NCI-H524 treated with DMSO at 0.1 percent for 48 hours (cell line): ENCODE measurements at places on chromosomes 16 and 17.

- no peak for DNase-seq
Observed at GRCh38 chr16:57781741-57782606, 20.3 kb downstream of the KIFC3 start.

- DNase-seq = no peak
Observed at GRCh38 chr16:81861915-81862314, 82.8 kb downstream of the PLCG2 start.

- DNase-seq = no peak
Observed at GRCh38 chr16:10188236-10188635, 6.0 kb upstream of the GRIN2A start.

- DNase-seq = no peak
Observed at GRCh38 chr16:49458656-49459445, 85.2 kb downstream of the C16orf78 start.

- DNase-seq = peak; percentile 53
Observed at GRCh38 chr16:11609474-11610120, 22.9 kb upstream of the LITAF start.

DNA sequence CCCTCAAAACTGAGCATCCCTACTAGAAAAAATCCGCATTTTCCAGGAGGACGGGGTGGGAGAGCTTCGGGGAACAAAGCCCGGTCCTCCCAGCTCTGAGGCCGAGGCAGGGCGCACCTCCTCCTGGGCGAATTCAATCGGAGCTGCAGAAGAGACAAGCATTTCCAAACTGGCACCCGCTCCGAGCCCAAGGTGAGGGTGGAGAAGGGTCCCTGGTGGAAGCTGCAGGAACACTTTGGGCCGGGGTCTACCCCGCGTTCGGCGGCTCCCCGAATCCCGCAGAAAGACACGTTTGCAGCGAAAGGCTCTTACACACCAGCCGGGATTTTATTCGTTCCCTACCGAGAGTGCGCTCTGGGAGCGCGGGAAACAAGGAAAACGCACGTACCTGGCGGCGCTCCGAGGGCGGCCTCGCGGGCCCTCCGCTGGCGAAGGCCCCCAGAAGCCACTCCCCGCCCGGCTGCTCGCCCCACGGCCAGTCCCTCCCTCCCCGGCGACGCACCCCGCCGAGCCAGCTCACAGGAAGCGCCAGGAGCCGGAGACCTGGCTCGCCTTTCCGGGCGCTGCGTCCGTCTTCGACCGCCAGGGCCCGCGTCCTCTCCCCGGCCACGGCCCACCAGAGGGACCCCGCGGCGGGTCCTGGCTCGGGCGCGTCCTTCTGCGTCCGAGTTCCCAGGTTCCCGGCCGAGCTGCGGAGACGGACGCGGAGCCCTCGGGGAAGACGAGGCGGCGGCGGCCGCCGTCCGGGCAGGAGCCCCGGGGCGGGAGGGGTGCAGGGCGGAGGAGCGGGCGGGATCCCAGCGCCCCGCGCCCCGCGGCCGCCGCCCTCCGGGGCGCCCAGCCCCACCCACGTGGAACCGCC lies 49.8 kb upstream of the BAHCC1 start:
- peak; percentile 40 for DNase-seq

GRCh38 chr16:66578651-66579531 lies at the start of gene CMTM2:
Gene CMTM2, plus strand, starts transcription at chr16:66579463. Its CDS starts 145 bp downstream, at chr16:66579608.
- DNase-seq = no peak

DNA sequence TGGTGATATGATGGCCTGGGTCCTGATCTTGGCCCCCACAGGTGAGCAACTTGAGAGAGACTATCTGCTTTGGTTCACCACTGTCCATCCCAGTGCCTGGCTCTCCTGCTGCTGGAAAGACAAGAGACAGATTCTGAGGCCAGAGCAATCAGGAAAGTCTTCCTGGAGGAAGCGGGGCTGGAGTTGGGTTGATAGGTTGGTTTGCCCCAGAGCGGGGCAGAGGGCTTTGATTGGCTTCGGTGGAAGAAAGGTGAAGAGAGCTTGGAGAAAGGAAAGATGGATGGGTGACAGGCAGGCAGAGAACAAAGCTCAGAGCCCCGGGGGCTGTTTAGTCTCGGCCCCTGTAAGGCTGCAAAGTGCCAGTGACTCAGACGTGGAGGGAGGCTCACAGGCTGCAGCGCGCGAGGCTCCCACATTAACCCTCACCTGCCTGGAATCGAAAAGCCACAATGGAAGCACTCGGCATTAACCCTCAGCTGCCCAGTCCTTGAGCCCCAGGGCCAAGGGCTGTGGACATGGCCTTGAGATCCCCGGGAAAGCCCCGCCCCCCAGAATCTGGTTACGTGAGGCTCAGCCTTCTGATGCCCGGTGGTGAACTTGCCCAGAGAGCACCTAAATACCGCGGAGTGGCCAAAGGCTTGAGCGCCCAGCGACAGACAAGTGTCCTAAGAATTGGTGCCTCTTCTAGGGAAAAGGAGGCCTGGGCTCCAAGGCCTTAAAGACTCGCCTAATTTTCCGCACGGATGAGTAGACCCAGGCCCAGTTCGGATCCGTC lies 996 bp upstream of the CPNE2 start:
- DNase-seq = no peak

GRCh38 chr17:50266384-50267073 lies 7.7 kb upstream of the TMEM92 start:
- DNase-seq = no peak

DNA sequence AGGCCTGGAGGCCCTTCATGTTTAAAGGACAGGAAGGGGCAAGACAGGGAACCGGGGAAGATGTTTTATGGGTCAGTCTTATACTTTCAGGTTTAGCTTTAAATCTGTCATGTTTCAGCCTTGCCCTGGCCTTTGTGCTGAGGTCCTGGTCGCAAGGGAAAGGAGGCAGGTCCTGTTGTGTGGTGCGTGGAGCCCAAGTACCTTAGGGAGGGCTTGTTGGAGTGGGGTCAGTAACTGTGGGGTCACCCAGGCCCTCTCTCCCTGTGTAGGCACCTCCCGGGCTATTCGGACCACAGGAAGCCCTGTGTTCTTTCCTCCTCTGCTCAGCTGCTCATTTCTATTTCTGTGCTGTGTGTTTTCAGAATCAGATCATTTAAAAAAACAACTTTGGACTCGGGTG lies 42.7 kb downstream of the MPRIP start:
- no peak for DNase-seq

- no peak for DNase-seq
Observed at GRCh38 chr17:49224198-49224996, 6.2 kb downstream of the PHOSPHO1 start.

DNA sequence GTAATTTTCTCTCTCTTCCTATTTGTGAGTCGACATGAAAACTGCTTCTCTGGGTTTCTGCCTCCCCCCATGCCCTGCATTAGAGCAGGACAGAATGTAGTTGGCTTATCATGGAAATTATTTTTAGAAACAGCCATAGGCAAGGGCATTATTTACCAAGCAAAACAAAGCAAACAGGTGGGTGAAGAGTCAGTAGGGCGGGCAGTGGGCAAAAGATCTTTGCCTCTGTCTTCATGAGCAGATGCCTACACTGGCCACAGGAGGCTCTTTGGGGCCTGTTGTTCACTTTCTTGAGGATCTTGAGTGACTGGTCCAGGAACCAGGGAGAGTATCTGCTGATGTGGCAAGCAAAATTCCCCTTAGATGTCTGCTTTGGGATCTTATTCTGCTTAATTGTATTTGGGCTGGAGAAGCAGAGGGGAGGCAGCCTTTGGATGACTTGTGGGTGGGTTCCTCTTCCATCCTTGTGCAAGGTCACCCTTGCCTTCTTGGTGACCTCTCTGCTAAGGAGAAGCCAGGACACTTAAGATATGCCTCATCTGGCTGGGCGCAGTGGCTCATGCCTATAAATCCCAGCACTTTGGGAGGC lies 42.5 kb upstream of the CLEC19A start:
- no peak for DNase-seq

GRCh38 chr17:39737760-39738567 lies at the start of gene GRB7:
Gene GRB7, plus strand, starts transcription at chr17:39737938. Its CDS starts 4,364 bp downstream, at chr17:39742302.
- DNase-seq = no peak

DNA sequence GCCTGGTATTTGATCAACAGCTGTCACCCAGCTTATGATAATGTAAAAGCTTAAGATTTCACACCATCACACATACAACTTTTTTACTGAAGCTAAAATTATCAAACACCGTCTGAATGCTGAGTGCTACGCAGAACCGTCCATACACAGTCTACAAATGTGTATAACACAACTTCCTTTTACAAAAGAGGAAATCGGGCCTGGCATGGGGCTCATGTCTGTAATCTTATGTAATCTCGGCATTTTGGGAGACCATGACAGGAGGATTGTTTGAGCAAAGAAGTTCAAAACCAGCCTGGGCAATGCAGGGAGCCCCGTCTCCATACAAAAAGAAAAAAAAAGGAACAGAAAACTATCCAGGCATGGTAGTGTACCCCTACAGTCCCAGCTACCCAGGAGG lies 19.6 kb upstream of the QRICH2 start:
- no peak for DNase-seq

- no peak for DNase-seq
Observed at GRCh38 chr17:46154151-46154816, 38.9 kb downstream of the KANSL1 start.

GRCh38 chr17:81228834-81229665 lies 6.3 kb upstream of the CEP131 start:
- no peak for DNase-seq

DNA sequence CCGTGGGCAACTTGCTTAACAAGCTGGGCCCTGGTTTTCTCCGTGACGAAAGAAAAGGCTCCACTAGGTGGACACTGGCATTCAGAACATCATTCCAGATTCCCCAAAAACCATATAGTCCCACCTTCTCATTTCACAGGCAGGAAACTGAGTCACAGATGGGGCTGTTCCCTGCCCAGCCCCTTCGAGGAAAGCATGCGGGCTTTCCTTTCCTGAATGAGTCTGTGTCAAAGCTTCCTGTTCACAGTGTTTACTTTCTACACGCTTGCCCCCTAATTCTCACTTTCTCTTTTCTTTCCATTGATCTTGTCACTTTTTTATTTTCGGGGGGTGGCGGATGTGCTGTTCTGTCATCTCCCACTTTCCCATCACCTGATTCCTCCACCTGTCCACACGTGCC lies 10.3 kb upstream of the LGALS9 start:
- no peak for DNase-seq

- no peak for DNase-seq
Observed at GRCh38 chr16:89511374-89511773, 3.2 kb downstream of the SPG7 start.

GRCh38 chr16:88536510-88536909 lies 33.7 kb upstream of the ZC3H18 start:
- no peak for DNase-seq
